ENCODE measurements at places on chromosomes 11 and 22.

GRCh38 chr22:18035751-18036150 is 11.4 kb upstream of the MICAL3 start:
- no peak for DNase-seq

DNA sequence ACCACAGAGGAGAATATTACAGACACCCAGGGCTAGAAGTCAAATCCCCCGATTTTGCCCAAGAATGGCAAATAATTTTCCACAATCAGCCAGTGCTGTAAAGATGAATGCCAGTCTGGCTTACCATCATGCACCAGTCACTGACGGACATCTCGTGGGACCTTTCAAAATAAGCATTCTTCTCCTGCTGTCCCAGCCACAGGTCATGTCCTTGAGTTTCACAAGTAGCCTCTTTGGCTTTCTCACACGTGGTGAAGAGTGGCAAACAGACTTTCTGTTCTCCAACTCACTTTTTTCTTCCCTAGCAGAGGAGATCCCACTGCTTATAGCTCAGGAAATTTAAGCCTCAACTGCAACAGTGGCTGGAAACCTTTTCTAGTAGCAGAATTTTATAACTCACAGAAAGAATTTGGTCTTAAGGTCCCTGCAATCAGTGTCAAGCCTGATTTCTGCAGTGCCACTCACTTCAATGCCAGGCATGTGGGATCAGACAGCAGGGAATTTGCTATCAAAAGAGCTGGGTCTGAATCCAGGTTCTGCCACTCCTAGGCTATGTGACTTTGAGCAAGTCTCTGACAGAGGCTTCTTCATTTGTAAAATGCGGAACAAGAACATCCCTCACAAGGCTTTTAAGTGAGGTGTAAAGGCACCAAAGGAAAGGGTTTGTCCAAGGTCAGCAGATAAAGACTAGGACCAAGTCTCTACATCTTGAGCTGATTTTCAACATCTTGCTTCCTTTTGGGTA is 3.6 kb downstream of the PIK3IP1 start:
- no peak for DNase-seq

DNA sequence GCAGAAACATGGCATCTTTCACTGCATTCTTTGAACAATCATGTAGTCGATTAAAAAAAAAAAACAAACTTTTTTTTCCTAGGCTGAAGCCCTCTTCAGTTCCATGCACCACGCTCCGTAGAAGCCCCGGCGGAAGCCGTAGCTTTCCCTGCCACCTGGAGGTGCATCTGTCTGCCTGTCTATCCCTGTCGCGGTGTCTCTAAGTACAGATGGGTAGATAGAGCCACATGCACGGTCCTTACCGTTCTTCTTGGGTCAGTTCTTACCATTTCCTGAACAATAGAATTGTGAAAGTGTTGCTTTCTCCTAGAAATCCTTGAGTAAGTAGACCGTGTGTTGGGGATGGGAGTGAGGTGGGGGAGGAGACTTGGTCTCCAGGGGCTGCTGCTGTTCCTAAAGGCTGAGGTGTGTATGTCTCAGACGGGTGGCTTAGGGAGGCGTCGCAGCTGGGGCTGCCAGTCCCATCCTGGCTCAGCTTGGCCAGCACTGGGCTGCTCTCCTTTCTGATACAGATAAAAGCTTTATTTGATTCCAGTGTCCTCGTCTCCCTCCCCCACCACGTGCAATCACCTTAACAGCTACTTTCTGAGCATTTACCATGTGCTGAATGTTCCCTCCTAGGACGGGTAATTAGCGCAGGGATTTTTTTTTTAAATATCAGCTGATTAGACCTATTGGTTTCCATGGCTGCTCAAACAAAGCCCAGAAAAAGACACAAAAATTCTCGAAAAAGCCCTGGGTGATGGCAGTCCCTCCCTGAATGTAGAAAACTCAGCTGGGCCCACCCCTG is 46.8 kb downstream of the MACROD1 start:
- DNase-seq = no peak

DNA sequence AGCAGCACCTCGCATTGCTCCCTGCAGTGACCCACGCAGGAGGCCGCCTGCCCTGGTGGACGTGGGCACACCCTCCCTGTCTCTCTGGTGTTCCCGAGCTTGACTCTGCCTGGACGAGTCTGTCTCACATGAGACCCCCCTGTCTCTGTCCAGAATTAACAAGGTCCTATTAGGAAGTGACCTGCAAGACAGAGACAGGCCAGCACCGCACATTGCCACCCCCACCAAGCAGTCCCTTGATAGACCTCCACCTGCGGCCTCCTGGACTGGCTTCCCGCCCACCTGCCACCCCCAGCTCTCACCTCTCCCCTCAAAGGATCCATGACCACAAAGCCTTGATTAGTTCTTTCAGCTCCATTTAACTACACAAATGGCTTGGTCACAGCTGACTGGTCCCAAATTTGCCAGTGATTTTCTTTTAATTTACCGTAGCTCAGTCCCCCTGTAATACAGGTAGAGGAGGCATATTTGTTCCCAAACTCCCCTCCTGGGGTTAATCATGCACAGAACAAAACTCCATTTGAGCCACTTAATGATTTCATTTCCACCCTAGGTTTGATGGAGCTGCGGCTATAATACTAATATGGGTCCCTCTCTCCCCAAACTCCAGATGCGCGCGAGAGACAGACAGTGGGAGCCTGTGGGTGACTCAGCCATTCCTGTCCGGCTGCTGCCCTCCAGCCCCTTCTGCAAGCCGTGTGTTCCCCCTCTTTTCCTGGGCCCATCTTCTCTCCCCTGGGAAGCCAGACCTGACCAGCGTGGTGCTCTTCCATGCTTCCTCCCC is 11.2 kb downstream of the SPATA19 start:
- DNase-seq = no peak

DNA sequence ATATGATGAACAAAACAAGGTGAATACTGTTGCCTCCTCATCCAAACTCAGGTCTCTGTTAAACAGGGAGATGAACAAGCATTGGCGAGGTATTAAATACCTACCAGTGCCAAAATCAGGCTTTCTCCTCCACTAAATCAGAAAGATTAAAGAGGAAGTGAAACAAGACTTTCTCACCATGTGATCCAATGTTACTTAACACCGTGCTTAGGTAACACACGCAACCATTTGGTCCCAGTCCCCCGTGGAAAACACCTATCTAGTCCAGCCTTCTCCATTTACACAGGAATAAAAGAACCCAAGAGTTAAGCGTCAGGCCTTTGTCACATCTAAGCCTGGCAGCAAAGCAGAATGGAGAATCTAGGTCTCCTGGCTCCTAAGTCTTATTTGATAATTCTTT is 34.5 kb downstream of the TENM4 start:
- no peak for DNase-seq

- DNase-seq = no peak
Observed at GRCh38 chr11:43787824-43788223, 92.8 kb upstream of the ALKBH3 start.

DNA sequence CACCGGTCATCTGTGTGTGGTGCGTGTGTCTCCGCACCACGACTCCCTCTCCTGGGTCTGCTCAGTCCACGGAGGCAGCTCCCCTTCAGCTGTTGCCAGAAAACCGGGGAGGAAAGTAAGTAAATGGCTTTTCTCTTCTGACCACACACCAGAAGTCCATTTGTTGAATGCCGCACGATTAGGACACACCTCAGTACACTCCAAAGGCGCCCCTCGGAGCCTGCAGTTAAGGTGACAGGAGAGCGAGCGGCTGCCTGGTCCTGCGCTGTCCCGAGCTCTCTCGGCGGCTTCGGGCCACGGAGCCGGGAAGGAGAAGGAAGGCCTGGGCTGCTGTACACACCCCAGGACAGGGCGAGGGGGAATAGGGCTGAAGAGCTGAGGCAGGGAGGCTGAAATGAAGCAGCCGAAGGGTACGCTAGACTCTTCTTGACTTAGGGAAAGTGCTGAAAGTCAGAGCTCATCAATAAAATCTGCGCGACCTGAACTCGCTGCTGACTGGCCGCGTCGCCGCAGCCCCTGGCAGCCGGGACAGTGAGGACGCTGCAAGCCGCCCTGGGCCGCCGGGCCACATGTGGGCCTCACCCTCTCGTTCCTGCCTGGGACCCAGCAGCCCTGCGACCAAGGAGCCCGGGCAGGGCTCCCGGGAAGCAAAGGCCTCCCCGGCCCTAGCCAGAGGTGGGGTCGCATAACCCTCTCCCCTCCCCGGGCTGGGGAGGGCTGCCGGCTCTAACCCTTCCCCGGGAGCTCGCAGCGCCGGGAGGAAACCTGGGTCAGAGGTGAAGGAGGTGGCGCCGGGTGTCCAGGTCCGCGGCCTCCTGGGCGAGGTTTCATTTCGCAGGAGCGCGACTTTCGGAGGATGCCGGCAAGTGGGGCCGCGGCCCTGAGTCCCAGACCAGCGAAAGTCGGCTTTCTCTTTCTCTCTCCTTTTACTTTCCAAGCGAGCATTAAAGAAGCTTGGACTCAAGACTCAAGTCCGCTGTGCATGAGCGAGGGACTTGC is 1.6 kb upstream of the PAX6 start:
- no peak for DNase-seq

- no peak for DNase-seq
Observed at GRCh38 chr22:32655068-32655467, 146.4 kb upstream of the TIMP3 start.

DNA sequence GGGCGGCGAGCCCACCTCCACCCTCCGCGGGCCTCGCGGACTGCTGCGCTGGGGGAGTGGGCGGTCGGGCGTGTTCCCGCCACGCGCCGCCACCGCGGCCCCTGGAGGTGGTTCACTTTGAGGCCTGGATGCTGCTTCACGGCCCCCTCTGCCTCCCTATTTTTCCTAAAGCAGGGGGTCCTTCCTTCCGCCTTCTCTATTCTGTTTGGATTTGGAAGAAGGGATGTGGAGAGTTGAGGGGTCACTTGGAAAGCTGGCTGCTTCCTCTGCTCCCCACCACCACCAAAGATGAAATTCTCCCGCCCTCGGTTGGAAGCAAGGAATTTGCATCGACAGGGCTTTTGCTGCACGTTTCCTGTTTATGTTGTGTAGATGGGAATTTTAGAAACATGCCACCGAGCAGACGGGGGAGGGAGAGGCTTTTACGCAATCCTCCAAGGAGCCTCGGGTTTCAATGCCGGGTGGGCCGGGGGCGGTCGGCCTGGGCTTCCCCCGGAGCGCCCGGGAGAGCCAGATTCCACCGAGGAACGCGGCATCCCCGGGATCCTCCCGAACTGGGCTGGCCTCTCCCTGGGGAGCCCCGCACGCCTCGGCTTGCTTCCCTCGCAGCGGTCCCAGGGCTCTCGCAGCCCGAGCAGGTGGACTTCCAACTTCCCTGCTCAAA is 403 bp upstream of the SBF2 start:
- no peak for DNase-seq

GRCh38 chr11:3615998-3616397 is 25.8 kb downstream of the ART5 start:
- DNase-seq = no peak

- DNase-seq = no peak
Observed at GRCh38 chr11:125233116-125233515, 68.6 kb downstream of the PKNOX2 start.

- no peak for DNase-seq
Observed at GRCh38 chr22:41184679-41185078, 20.4 kb upstream of the L3MBTL2 start.

DNA sequence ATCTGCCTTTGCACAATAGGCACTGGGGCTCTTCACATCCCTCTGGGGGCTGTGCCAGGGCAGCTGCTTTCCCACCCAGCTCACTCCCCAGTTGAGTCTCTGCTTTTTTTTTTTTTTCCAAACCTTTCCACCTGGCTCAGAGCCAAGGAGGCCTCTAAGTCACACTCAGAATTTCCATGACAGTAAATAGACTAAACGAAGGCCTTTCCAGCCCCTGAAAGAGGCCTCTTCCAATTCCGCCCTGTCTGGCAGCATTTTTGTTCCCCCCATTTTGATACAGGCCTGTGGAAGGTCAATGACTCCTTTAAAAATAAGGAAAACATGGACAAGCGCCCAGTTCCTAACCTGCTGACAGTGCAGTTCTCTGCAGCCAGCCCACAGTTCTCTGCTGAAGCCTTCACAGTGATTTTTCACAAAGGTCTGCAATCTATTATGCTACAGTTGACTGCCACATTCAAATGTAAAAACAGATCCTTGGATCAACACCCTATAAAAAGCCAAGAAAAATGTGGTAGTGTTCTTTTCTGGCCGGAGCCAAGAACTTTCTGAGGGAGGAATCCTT is 107.5 kb upstream of the SESN3 start:
- peak; percentile 49 for DNase-seq

Data from NCI-H2227 treated with DMSO at 0.1 percent for 48 hours (cell line).